ENCODE measurements at places on chromosomes 4 and X.
A peak's percentile ranks its signal among the peaks of the same experiment; 100 is the strongest.

- H3K4me1 ChIP-seq = peaks cover 5% of the 10 kb centered on the region
- H3K36me3 ChIP-seq = no peaks in the 10 kb centered on the region
- no peak overlapping the region for H3K27ac ChIP-seq
- DNase-seq = no peak
- H3K4me3 ChIP-seq = no peak overlapping the region
Measured at GRCh38 chr4:168886351-168886750, 123.7 kb downstream of the CBR4 start.

DNA sequence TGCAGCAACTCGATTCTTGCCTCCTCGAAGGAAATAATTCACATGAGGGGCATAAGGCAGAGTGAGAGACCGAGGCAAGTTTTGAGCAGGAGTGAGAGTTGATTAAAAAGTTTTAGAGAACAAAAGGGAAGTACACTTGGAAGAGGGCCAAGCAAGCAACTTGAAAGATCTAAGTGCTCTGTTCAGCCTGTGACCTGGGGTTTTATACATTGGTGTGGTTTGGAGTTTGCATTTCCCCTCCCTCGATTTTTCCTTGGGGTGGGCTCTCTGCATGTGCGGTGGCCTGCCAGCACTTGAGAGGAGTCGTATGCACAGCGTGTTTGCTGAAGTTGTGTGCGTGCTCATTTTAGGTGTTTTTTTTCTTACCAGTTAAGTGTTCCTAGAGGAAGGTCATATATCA, 356.4 kb downstream of the KLHL4 start:
- no peak overlapping the region for H3K27ac ChIP-seq
- no peaks in the 10 kb centered on the region for H3K27me3 ChIP-seq
- no peaks in the 10 kb centered on the region for H3K4me1 ChIP-seq
- no peak overlapping the region for H3K4me3 ChIP-seq

DNA sequence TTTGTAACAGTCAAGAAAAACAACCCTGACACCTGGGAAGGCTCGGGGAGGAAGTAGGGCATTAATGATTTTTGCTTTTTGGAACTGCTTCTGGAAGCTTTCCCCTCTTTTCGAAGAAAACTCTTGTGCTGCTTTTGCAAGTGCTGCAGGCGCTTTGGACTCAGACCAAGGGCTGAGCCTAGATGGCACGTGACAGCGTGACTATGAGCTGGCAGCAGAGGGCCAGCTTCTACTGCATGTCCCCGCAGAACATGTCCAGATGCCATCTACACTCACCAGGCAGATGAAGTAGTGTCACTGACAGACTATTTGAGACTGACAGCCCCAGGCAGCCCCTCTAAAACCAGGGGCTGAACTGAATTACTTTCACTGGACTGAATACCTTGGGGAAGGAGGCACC, 6.2 kb downstream of the NR0B1 start:
- H3K27me3 ChIP-seq = no peaks in the 10 kb centered on the region
- no peak overlapping the region for H3K4me3 ChIP-seq
- no peaks in the 10 kb centered on the region for H3K4me1 ChIP-seq
- no peaks in the 10 kb centered on the region for H3K36me3 ChIP-seq
- peak; percentile 19 for DNase-seq

DNA sequence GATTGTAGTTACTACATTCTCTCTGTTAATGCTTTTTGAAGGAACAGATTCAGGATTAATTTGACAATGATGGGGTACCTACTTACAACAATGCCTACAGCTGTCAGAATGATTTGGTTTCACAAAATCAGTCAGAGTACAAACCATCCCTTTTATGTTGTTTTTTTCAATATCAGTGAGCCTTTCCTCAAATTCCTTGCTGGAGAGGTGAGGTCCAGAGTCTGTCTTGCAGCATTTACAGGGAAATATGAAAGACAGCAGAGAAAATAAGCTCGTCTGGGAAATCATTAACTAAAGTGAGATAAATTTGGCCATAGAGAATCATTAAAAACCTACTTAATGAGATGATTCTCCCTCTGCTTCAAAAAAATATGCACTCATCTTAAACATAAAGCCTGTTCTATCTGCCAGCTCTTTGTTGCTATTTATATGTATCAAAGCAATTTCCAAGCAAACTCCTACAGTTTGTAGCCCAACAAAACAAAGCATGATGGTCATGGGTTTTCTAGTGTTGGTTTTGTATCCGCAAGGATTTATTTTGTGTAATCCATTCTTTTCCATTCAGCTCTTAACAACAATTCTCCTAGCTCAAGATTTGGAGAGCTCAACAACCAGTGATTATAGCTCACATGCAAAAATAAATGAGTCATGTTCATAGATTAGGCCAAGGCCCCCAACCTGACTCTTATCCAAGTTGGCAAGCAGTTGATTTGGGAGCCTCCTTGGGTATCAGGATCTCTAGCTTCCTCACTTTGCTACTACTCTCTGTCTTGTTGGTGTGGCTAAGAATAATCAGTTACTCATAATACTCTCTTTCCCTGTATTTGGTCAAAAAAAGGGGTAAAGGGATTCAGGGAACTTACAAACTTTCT, 222.6 kb downstream of the ENOX2 start:
- H3K27ac ChIP-seq = peak overlapping the region; percentile 40
- no peak overlapping the region for H3K4me3 ChIP-seq
- no peaks in the 10 kb centered on the region for H3K27me3 ChIP-seq
- no peaks in the 10 kb centered on the region for H3K36me3 ChIP-seq
- H3K4me1 ChIP-seq = no peaks in the 10 kb centered on the region
- no peak for DNase-seq

GRCh38 chr4:144820728-144821085, 174.8 kb downstream of the HHIP start:
- no peak overlapping the region for H3K27ac ChIP-seq
- H3K36me3 ChIP-seq = no peaks in the 10 kb centered on the region
- H3K4me3 ChIP-seq = no peak overlapping the region
- no peak for DNase-seq

- no peak for DNase-seq
- H3K4me1 ChIP-seq = no peaks in the 10 kb centered on the region
- H3K27me3 ChIP-seq = no peaks in the 10 kb centered on the region
- no peak overlapping the region for H3K4me3 ChIP-seq
- no peak overlapping the region for H3K27ac ChIP-seq
Measured at GRCh38 chr4:121278811-121279368, 101.9 kb downstream of the QRFPR start.

GRCh38 chr4:173403051-173403450, 4.1 kb upstream of the SCRG1 start:
- no peaks in the 10 kb centered on the region for H3K4me1 ChIP-seq
- no peak for DNase-seq
- H3K27ac ChIP-seq = no peak overlapping the region
- no peak overlapping the region for H3K4me3 ChIP-seq

GRCh38 chr4:80101792-80102116, 28.7 kb upstream of the ANTXR2 start:
- H3K27me3 ChIP-seq = no peaks in the 10 kb centered on the region
- DNase-seq = no peak
- H3K36me3 ChIP-seq = no peaks in the 10 kb centered on the region
- no peaks in the 10 kb centered on the region for H3K4me1 ChIP-seq
- no peak overlapping the region for H3K27ac ChIP-seq
- H3K4me3 ChIP-seq = no peak overlapping the region

DNA sequence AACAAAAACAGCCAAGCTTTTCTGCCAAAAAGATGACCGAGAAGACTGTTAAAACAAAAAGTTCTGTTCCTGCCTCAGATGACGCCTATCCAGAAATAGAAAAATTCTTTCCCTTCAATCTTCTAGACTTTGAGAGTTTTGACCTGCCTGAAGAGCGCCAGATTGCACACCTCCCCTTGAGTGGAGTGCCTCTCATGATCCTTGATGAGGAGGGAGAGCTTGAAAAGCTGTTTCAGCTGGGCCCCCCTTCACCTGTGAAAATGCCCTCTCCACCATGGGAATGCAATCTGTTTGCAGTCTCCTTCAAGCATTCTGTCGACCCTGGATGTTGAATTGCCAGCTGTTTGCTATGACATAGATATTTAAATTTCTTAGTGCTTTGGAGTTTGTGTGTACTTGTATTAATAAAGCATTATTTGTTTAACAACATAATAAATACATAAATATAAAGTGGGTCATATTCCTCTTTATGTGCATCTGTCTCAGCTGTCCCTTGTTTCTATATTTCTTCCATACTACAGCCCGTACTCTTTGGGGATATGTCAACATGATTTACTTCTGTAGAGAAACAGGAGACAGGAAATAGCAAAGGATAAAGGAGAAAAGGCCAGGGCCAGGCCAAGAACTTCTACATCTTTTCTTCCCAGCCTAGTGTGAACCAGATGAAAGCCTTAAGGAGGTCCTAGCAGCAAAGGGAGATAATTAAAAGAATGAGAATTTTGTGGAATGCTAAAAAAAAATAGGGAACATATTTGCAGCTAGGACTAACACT, 667 bp downstream of the PTTG2 start:
- DNase-seq = no peak
- H3K4me3 ChIP-seq = no peak overlapping the region
- H3K36me3 ChIP-seq = no peaks in the 10 kb centered on the region
- H3K27me3 ChIP-seq = no peaks in the 10 kb centered on the region

- DNase-seq = no peak
- H3K36me3 ChIP-seq = no peaks in the 10 kb centered on the region
- peak overlapping the region; percentile 59 for H3K27ac ChIP-seq
- H3K4me3 ChIP-seq = peak overlapping the region; percentile 44
- no peaks in the 10 kb centered on the region for H3K4me1 ChIP-seq
- no peaks in the 10 kb centered on the region for H3K27me3 ChIP-seq
Measured at GRCh38 chrX:139204571-139204897, 326.0 kb upstream of the F9 start.

DNA sequence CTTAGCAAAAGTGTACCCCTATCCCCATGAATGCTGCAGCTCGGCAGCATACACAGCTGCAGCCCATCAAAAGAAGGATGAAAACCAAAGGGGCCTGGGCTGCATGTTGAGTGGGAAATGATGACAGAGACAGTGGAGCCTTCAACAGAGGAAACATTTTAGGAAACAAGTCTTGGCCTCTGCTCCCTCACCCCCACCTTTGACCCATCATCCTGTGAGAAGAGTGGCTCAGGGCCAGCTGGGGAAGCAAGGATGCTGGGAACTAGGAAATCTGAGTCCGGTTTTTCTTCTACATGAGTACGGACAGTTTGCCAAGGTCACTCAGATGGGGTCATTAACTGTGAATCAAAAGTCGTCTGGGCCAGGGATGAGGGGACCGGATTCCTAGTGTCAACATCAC, 37.2 kb downstream of the IDS start:
- no peaks in the 10 kb centered on the region for H3K36me3 ChIP-seq
- no peak for DNase-seq
- no peaks in the 10 kb centered on the region for H3K27me3 ChIP-seq
- no peak overlapping the region for H3K27ac ChIP-seq

DNA sequence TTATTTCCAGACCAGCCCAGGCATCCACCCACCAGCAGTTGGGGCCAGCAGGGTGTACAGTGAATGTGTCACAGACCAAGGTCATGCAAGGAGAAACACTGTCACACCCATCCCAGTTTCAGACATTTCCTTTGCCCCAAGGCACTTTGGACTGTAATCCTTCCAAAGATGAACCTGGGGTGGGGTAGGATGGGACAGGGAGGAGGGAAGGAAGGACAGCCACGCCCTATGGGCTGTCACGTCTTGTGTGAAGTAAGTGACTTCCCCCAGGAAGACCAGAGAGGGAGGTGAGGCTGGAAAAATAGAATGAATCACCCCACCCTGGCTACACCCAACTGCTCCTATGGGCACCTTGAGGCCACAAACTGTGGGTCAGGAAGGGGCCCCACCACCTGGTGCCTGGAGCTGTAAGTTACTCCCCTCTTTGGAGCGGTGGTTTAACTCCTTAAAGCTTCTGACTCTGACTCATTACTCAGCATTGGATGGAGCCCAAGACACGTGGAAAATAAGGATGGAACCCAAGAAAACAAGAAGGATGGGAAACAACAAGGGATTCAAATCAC, 349.9 kb upstream of the KLF3 start:
- H3K27me3 ChIP-seq = no peaks in the 10 kb centered on the region
- H3K27ac ChIP-seq = no peak overlapping the region
- no peak for DNase-seq
- no peak overlapping the region for H3K4me3 ChIP-seq

- no peak overlapping the region for H3K4me3 ChIP-seq
- no peaks in the 10 kb centered on the region for H3K36me3 ChIP-seq
- DNase-seq = no peak
- H3K27me3 ChIP-seq = no peaks in the 10 kb centered on the region
Measured at GRCh38 chr4:76987153-76987591, 37.6 kb downstream of the SEPTIN11 start.

DNA sequence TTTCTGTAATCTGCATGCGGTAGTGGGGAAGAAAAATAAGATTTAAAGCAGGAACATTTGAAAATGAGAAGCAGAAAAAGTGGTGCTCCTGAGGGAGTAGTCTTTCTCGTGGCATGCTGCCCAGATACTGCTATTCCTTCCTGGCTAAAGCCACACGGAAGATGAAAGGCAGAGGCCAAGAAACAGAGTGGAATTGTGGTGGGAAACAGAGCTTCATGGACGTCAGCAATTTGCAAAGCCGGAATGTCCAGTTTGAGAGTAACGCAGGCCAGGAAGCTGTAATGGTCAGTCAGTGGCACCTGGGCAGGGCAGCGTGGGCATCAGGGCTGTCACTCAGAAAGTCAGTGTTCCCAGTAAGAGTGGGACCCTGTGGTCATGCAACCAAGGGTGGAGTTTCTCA, 63.7 kb upstream of the FMR1 start:
- no peak overlapping the region for H3K4me3 ChIP-seq
- H3K4me1 ChIP-seq = no peaks in the 10 kb centered on the region
- H3K27ac ChIP-seq = no peak overlapping the region
- no peaks in the 10 kb centered on the region for H3K36me3 ChIP-seq

- no peak overlapping the region for H3K27ac ChIP-seq
- H3K36me3 ChIP-seq = peaks cover 90% of the 10 kb centered on the region
- no peak overlapping the region for H3K4me3 ChIP-seq
- no peaks in the 10 kb centered on the region for H3K27me3 ChIP-seq
Measured at GRCh38 chr4:5500165-5500564, 208.2 kb downstream of the EVC2 start.

DNA sequence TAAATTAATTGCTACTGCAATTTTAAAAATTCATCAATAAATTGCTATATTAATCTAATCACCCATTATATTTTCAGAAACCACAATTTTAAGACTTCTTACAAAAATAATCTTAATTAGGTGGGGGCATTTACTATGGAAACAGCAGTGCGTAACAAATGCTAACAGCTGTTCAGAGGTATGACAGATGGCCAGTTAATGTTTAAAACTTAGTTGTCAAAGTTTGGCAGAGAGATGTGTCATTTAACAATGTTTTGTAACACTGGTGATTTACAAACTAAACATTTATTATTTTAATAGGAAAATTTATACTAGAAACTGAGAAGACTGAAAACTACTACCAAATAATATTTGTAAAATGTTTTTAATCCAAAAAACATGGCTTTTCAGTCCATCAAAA, 85.2 kb upstream of the GPR34 start:
- no peaks in the 10 kb centered on the region for H3K27me3 ChIP-seq
- no peaks in the 10 kb centered on the region for H3K36me3 ChIP-seq
- H3K4me3 ChIP-seq = no peak overlapping the region
- no peak overlapping the region for H3K27ac ChIP-seq

GRCh38 chr4:38049545-38050170, 89.5 kb downstream of the PTTG2 start:
- H3K27me3 ChIP-seq = no peaks in the 10 kb centered on the region
- H3K4me3 ChIP-seq = no peak overlapping the region
- no peak for DNase-seq
- H3K4me1 ChIP-seq = no peaks in the 10 kb centered on the region
- H3K27ac ChIP-seq = no peak overlapping the region
